ENCODE measurements at places on chromosomes 16 and 17.

GRCh38 chr16:24776501-24777220 lies 47.2 kb downstream of the TNRC6A start:
- no peak for DNase-seq

GRCh38 chr16:56275076-56275475 lies 83.8 kb downstream of the GNAO1 start:
- no peak for DNase-seq

GRCh38 chr16:14013145-14013570 lies 58.0 kb upstream of the MRTFB start:
- peak; percentile 21 for DNase-seq

GRCh38 chr16:8370374-8371270 lies 219.7 kb downstream of the TMEM114 start:
- DNase-seq: no peak

DNA sequence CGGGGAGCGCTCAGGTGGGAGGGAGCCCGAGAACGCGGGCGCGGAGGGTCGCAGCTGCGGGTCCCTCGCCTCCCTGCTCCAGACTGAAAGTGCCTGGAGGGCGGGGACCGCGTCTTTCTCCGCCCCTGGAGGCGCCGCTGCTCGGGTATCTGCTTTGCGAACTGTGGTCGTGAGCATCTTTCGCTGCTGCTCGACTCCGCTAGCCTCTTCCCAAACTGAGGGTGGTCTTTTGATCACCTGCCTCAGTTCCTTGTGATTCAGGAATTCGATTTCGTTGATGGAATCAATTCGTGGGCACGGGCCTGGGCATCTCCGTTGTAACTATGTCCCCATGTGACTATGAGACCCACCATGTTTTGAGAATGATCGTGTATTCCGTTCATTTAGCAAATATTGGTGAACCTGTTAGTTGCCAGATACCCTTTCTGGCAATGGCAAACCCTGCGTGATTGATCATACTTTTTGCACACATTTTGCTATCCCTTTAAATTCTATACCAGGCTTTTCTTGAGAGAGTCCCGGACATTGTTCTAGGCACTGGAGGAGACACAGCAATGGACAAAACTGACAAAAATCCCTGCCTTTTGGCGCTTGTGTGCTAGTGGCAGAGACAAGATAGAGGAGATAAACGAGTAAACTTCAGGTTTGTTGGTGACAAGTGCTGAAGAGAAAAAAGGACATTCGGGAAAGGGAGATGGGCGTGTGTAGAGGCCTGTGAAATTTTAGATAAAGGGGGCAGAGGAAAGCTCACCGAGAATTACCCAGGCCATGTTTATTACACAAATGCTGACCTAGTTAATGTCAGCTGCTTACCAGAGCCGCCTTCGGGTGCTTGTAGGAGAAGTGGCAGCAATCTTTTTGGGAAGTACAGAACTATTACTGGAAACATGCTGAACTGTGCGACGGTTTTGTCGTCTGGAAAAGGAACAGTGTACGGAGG lies 948 bp downstream of the UTP18 start:
- peak; percentile 71 for DNase-seq

- DNase-seq: no peak
Measured at GRCh38 chr16:47847220-47847970, 308.4 kb downstream of the ABCC12 start.

DNA sequence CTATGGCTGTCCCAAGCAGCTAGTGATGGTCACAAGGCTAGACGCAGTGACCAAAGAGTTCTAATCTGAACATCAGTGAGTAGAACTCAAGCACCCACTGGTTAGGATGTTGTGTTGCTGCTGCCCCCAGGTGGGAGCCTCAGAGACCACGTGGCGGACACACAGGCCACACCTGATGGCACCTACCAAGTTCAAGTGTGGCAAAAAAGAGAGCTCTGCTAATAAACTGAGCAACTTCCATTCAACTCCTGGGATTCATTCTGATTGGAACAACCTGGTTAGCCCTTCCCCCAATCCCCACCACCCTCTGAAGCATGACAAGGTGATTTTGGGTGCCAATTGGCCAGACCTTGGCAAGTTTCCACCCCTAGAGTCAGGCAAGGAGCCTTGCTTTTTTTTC lies 3.5 kb upstream of the LCMT1 start:
- peak; percentile 40 for DNase-seq

GRCh38 chr17:41451154-41451728 lies 10.5 kb upstream of the KRT38 start:
- no peak for DNase-seq

- no peak for DNase-seq
Measured at GRCh38 chr17:63450551-63450950, 4.4 kb upstream of the CYB561 start.

DNA sequence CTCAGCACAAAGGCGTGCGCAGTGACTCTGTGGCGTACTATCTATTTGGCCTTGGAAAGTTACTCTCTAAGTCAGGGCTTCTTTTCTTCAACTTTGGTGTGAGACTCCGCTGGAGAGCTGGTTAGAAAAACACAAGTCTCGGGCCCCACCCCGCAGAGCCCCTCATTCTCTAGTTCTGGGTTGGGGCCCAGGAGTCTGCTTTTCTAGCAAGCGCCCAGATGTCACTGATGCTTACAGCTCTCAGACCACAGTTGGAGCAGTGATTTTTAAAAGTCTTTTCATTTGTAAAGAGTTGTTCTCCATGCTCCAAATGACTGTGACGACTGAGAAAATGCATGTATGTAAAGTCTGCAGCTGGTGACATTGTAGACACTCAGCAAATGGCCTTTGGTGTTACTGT lies 582.3 kb downstream of the WWOX start:
- DNase-seq: no peak

- peak; percentile 45 for DNase-seq
Measured at GRCh38 chr17:74190154-74190553, 13.3 kb upstream of the RPL38 start.

- DNase-seq: no peak
Measured at GRCh38 chr17:57370037-57370581, 113.8 kb downstream of the MSI2 start.

- DNase-seq: no peak
Measured at GRCh38 chr16:78842950-78843349, 743.5 kb downstream of the WWOX start.

DNA sequence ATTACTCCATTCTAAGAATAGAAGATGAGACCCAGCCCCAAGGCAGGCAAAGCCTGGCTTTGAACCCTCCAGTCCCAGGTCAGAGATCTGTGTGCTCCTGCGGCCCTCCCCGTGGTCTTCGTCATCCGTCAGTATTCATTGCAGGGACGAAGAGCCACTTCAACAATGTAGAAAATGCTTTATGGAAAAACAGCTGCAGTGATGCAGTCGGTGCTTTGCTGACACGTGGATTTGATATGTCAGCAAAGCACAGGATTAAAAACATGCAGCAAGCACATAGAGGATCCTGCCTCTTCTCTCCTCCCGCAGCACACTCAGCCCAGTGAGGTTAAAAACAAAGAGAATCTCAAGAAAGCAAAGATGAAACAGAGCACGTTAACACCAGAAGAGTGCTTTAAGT lies 117.1 kb upstream of the AXIN2 start:
- no peak for DNase-seq

- DNase-seq: no peak
Measured at GRCh38 chr16:60712144-60712543, 1324.1 kb downstream of the CDH8 start.

DNA sequence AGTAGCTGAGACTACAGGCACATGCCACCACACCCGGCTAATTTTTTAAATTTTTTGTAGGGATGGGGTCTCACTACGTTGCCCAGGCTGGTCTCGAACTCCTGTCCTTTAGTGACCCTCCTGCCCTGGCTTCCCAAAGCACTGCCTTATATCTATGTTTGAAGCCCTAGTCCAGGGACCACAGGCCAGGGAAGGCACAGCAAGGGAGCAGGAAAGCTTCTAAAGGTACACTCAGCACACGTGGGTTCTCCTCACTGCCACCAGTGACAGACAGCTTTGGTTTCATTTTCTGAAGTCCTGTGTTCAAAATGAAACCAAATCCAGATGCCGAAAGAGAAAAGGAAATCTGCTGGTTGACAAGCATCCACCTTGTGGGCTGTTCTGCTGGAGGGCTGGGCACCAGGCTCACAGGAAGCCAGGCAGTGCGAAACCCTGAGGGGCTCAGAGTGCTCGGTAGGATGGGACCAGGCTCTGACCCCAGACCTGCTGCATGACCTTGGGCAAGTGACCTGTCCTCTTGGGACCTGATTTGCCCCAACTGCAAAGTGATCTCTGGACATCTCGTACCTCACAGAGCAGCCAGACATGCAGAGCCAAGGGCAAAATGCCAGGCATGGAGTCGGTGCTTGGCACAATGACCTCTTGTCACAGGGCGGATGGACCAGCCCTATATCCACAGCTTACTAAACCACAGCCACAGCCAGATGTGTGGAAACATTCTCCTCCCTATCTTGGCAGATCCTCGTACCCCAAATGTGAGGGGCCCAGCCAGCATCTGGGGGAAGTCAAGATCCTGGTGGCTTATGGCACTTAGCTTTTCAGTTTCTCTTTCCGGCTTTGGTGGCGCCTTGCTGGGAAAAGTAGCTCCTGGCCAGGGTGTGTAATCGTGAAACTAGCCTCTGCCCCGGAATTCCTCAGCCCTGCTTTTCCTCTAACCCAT lies 2.8 kb upstream of the SOCS1 start:
- no peak for DNase-seq

- no peak for DNase-seq
Measured at GRCh38 chr17:38663964-38664644, 10.7 kb downstream of the EPOP start.

- DNase-seq: peak; percentile 32
Measured at GRCh38 chr17:49694847-49695697, 12.7 kb downstream of the SLC35B1 start.

- DNase-seq: no peak
Measured at GRCh38 chr16:29835926-29836325, 15.7 kb downstream of the MVP start.

DNA sequence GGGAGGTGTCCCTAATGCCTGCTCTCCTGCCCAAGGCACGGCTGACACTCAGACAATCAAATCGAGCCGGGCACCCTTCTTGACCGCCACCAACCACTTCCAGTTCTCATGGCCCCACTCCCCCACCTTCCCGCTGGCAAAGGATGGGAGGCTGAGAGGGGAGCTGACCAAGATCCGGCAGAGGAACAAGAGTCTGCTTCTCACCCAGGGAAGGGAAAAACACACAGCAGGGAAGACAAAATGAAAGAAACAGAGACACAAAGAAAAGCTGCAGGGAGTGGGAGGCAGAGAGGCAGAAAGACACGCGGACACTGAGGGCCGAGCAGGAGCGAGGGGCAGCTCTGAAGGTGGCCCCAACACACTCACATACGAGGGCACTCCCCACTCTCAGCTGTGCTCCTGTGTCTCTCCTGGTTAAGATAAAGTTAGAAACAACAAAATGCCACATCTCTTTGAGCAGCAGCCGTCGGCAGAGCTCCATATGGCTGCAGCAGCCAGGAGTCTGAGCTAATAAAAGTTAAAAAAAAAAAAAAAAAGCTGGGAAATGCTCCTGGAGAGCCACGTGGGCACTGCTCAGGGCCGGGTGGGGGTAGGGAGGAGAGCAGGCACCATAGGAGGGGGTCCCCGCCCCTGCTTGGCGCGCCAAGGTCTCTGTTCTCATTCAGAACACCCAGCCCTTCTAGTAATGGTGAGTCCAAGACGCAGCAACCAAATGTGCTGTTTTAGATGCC lies 7.4 kb downstream of the LRRC75A start:
- DNase-seq: no peak

DNA sequence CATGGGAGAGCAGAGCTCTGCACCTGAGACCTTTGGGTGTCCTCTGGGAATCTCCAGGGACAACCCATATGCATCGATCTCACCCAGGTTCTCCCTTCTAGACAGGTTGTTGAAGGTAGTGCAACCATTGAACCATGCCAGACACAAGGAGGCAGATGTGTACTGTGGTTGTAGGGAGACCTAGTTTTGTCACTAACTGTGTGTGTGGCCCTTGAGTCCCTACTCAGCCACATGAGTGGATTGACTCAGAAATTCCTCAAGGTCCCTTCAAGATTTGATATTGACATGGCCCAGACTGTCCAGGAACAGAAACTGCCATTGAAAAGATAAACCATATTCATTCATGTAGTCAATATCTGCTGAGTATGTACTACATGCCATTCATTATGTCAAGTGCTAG lies 396.4 kb upstream of the CCL2 start:
- DNase-seq: no peak

DNA sequence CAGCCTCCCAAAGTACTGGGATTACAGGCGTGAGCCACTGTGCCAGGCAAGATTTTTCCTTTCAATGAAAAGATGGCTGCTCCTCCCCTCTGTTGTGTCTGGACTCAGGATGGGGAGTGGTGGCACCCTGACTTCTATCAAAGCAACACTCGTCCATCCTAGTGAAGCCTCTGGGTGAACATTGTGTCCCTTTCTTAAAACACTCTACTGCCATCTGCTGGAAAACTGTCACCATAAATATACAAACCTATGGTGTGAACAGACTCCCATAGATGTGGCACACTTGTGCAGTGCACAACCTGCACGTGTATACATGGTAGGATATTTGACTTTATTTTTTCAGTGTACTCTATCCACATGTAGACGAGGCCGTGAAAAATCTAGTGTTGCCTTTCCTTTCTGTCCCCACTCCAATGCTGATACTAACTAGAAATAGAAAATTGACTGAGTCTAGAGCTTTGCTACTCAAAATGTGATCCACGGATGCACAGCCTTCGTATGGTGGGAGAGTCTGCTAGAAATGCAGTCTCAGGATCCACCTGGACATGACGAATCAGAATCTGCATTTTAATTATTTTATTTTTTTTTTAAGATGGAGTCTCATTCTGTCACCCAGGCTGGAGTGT lies 55.9 kb upstream of the PLCG2 start:
- peak; percentile 80 for DNase-seq

GRCh38 chr16:1424028-1424427 lies 3.5 kb upstream of the UQCC4 start:
- no peak for DNase-seq

GRCh38 chr17:77129568-77130301 lies 11.0 kb upstream of the SEC14L1 start:
- DNase-seq: peak; percentile 12

DNA sequence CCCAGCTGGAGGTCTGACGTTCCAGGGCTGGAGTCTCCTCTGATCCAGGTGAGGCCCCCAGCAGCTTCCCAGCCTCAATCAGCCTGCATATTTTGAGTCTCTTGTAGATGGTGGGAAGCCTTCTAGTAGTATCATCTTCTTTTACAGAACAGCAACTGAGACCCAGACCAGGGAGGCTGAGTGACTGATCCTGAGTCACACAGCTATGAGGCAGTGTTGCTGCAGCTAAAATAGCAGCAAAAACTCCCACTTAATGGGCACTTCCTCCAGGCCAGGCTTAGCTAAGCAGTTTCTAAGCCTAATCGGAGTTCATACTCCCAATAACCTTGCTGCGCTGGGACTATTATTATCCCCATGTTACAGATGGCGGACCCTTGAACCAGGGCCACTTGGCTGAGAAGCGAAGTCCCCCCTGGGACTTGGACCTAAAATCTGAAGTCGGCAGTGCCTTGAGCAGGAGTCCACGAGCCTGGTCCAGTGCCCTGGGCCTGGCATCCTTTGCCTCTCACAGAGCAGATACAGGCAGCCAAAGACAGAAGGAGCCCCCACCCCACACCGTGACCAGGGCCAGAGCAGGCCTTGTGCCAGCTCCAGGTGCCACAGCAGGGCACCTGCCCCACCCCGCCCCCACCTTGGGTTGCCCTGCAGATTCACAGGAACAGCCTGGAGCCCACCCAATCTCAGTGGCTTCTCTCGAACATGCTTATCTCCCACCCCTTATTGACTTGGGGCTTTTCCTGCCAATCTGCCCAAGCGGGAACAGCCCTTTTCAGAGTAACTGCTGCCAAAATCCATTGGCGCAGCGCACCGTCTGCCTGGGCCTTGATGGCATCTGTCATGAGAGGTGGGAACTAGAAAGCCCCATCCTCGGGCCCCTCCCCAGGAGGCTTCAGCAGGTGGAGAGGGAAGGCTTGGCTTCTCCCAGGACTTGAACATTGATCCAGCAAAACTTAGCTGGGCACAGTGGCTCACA lies 65.1 kb downstream of the SOCS1 start:
- no peak for DNase-seq
